ENCODE measurements at places on chromosomes 5 and 9.

GRCh38 chr9:20040991-20041696, 252.3 kb upstream of the SLC24A2 start:
- DNase-seq, result no peak

- peak; percentile 71 for DNase-seq
These were observed 16.1 kb downstream of the GBGT1 start for GRCh38 chr9:133147412-133148198.

DNA sequence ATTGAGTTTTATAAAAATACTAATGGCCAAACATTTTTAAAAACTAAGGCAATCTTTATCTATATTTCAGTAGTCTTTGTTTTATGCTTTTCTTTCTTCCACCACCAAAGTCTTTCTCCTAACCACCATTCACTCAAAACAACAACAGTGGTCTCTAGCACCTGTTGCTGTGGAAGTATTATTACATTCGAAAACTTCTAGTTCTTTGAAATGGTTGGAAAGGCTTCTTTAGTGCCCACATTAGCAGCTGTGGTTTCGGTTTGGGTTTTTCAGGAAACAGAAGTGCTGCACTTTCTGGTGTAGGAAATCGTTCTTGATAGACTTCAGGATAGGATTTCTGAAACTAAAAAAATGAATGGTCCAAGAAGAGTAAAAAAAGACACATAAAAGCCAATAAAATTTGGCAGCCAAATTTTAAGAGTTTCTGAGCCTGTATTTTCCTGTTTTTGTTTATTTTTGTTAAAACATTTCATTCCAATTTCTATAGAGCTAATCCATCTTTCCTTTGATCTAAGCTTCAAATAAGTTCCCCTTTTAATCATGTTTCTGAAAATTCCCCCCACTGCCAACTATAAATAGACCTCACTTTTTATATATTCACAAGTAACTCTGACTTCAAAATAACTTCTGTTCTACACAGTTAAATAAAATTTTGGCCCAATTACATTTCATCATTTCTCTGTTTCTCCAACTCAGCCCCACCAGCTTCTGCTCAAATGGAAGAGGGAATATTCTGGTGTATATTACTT, 102.2 kb downstream of the DEPDC1B start:
- no peak for DNase-seq

DNA sequence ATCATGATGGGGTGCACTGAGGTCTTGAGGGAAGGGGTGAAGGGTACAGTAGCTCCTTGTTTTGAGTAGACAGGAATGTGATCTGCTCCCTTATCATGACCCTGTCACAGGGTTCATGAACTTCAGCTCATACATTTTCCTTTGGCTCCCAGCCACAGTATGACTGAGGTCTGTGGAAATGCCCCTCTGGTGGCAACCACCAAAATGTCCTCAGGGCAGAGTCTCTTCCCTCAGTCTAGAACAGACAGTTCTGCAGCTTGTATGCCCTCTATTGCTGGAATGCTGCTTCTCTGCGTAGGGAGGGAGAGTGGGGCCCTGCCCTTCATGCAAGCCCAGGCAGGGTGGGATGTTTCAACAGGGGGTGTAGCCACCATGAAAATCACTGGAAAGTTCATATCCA, 53.8 kb upstream of the SNCAIP start:
- DNase-seq, result no peak

DNA sequence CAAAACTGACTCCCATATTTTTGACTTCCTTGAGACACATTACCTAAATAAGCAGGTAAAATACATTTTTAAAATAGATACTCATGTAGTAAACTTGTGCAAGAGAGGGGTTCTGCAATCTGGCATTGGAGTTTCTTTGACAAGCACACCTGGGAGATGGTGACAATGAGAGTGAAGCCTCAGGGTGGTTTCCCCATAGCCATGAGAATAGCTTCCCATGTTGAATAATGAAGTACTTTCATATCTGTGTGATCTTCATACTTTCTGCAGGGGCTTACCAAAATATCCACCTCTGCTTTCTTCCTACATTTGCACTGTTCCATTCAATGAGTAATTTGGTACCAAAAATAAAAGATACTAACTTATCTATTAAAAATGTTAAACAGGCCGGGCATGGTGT, 44.7 kb upstream of the VCAN start:
- DNase-seq, result no peak

DNA sequence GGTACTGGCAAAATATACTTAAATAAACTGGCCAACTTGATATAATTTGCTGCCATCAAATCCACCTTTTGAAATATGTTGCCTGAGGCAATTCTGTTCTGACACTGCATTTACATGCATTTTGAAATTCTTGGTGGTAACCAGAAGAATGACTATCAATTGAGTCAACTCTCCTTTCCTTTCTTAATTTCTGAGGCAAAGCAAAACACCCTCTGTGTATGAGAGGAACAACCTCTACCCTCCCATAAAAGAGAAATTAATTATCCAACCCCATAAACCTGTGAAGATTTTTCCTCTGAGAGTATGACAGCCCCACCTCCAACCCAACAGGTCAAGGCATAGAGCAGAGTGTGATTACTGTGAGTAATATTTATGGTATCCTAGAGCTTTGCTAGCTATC, 286.8 kb downstream of the NR2F1-AS1 start:
- no peak for DNase-seq

DNA sequence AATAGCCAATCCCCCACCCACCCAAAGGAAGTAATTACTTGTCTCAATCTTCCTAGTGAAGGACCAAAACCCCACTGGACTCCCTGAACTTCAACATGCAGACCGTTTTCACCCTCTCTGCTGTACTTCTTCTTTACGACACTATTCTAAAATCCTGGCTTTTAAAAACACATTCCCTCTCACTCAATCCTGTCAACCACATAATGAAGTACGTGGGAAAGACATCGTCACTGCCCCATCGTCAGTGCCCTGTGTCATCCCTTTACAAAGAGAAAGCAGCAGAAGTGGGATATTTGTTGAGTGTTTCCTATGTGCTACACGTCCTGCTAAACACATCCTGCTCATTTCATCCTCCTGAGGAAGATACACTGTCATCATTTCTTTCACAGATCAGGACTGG, 54.2 kb downstream of the MAPKAP1 start:
- DNase-seq, result no peak

DNA sequence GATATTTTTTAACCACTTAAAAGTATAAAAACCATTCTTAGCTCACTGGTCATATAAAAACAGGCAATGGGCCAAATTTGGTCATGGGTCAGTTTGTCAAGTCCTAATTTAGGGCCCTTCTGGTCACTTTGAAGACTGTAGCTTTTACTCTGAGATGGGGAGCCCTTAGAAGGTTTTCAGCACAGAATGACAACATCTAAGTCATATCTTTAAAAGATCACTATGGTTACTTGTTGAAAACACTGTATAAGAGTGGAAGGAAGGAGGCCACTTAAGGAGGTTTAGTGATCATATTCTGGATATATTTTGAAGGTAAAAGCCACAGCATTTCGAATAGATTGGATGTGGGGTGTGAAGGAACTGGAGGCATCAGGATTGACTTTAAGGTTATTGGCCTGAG, 76.7 kb downstream of the STRBP start:
- no peak for DNase-seq

DNA sequence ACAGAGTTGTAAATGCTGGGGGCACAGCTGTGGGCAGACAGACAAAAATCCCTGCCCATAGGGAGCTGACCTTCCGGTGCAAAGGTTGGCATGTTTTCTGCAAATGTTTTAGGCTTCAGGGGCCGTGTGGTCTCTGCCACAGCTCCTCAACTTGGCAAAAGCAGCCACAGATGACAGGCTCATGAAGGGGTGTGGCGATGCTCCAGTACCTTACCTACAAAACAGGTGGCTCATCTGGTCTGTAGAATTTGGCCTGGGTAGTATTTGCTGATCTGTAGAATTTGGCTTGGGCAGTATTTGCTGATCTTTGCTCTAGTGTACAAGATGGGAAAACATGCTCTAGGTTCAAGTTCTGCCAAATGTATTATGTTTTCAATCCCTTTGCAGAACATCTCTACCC, 283.9 kb downstream of the GADD45G start:
- DNase-seq, result no peak

DNA sequence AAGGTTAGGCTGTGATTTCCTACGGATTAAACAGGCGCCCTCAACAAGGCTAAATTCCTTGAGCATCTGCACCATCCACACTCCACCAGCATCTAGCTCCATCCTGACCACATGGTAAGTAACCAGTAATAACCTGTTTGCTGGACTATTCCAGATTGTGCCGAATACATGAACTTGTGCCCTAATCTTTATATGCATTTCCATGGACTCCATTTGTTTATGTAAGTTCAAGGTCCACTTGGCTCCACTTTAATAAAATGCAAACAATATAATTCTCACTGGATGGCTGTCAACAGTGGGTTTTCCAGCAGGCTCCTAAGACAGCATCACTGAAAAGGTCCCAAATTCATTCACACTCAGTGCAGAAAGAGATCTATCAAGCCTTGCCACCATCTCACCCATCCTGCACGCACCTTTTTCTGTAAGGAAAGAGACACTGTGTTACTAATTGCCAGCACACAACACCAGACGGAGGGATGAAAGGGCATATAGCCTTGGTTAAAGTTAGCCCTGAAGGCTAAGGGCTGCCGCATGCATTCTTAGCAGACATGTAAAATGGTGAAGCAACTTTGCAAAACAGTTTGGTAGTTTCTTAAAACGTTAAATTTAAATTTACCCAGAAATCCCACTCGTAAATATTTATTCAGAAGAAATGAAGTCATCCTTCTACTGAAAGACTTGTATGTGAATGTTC, 88.7 kb downstream of the GLIS3 start:
- DNase-seq, result no peak

- no peak for DNase-seq
These were observed 300.8 kb downstream of the DNAH5 start for GRCh38 chr5:13643734-13644133.

DNA sequence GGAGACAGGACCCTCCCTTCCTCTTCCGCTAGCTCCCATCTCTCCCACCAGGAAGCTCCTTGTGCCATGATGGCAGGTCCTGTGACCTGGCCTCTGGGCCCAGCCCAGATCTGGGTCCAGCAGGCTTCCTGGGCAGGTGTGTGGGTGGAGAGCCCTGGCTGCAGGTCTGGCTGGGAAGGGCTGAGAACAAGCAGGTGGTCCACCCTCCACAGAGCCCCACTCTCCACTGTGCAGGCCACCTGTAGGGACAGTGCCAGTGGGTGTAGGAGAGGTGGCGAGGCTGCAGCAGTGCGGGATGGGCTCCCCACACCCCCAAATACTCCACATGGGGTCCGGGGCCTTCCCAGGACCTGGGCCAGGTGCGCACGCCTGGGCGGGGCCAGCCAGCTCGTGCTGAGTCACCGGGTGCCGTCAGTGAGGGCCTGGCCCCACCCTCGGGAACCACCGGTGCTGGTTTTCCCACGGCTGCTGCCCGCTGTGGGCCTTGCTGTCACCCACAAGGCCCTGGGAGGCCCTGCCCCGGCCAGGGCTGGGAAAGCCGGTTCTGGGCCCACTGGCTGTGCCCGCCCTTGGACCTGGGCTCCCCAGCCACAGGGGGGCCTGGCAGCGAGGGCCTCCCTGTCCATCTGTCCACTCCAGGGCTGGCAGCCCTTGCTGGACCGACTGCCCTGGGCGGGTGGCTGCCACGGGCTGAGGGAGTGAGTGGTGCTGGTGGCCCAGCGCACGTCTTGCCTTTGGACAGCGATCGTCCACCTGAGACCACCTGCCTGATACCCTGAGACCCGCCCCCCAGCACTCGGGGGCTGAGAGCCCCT, 9.3 kb upstream of the NRARP start:
- no peak for DNase-seq

GRCh38 chr9:36450110-36450732, 50.2 kb upstream of the RNF38 start:
- peak; percentile 48 for DNase-seq

GRCh38 chr5:55734658-55735057, 3.2 kb upstream of the DDX4 start:
- no peak for DNase-seq

DNA sequence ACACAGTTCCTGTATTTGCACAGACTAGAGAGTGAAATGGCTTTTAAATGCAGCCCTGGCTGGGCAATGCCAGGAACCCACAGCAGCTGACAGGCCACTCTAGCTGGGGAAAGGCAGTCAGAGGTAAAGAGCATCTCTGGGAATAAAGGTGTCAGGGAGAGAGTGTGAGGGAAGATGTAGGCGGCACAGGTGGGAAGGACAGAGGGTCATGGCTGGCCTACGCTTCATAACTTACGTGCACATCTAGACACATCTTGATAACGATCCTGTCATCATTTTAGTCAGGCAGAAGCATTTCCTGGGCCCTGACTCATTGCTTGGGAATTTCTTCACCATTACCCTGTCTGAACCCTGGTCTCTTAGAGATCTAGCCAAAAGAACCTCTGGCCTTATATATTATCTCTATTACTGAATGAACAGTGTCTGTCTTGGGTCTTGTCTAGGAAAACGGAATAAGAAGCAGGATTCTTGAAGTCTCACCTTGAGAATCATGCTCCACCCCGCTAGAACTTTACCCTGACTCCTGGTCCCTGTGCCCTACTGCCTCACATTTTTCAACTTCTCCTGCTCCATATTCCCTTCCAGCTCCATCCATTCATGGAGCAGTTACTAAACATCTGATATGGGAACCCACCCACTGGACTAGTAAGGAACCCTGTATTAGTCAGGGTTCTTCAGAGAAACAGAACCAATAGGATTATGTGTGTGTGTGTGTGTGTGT, 106.4 kb upstream of the ELL2 start:
- DNase-seq, result no peak

DNA sequence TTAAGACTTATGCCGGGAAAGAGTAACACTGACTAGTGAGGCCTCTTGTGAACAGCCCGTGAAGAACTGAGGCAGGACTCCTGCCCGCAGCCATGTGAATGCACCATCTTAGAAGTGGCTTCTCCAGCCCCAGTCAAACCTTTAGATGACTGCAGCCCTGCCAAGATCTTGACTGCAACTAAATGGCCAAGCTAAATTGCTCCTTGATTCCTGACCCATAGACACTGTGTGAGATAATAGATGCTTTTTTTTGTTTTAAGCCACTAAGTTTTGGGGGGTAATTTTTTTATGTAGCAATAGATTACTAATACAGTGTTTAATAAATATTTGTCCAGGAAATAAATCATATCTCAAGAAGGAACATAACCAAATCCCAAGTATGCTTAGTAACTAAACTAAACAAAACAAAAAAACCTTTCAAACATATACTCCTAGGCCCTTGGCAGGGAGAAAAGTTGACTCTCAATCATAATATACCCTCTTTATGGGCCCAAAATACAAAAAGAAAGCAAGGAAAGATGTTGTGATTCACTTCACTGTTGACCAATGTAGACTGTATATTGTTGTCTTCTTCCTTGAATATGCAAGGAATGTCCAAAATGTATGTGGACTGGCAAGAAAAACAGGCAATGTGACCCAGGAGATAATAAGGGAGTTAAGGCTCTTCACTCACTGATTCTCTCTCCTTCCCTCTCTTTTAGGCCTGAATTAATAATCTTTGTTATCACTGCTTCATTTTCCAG, 79.7 kb upstream of the ZNF366 start:
- DNase-seq, result no peak

DNA sequence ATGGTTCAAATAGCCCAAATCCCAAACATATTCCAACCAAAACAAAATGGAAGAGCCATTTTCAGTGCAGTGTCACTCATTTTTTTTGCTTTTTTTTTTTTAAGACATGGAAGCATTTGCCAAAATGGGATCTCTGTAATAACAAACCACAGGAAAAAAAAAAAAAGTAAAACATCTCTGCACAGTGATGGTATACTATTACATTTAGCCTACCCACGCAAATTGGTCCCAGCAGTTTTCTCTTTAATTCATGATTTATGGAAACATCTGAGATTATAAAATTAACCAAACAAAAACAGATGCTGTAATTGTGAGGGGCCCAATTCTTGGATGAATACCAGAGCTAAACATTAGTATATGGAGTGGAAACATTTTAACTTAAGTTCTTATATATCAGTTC, 566.6 kb downstream of the ZNF608 start:
- no peak for DNase-seq

All from HEK293T (cell line).